ENCODE measurements at places on chromosomes 3 and 15. TPM values are rescaled to one million over a fixed set of nuclear protein-coding genes. Genes with fewer than 3 reads are reported as not detected.

GRCh38 chr3:59406943-59407342 lies 357.1 kb upstream of the CFAP20DC start:
- no peak overlapping the region for H3K4me3 ChIP-seq
- H3K27me3 ChIP-seq = no peaks in the 10 kb centered on the region
- no peak for DNase-seq
- peaks cover 22% of the 10 kb centered on the region for H3K4me1 ChIP-seq

DNA sequence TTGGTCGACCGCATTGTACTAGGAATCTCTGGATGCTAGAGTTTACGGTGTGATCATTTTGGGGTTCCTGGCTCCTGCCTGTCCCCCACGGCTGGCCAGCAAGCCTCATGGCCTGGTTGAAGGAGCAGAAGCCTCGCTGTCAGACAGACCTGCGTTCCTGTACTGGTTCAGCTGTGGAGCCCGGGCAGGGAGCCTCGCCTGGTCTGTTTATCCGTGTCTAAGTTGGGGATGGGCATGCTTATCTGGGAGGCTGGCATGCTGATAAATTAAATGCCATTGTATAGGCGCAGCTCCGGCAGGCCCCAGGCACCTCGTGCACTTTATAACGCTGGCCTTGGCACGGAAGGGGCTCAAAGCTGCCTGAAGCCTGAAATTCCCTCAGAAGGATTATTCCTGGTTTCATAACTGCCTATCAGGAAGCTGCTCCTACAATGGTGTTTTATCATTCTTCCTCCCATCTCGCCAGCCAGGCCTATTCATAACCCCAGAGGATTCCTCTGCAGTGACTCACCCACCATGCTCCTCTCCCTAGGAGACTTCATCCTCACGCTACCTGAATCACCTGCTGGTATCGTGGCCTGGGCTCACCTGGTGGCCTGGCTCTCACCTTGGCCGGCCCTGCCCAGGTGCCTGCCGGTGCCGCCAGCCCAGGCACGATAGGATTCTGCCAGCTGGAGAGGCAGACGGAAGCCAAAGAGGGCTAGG lies 110.9 kb downstream of the ASB7 start:
- no peak overlapping the region for H3K27ac ChIP-seq
- no peaks in the 10 kb centered on the region for H3K36me3 ChIP-seq
- H3K4me3 ChIP-seq = no peak overlapping the region
- no peak for DNase-seq
- peaks cover 4% of the 10 kb centered on the region for H3K27me3 ChIP-seq
- no peaks in the 10 kb centered on the region for H3K4me1 ChIP-seq

DNA sequence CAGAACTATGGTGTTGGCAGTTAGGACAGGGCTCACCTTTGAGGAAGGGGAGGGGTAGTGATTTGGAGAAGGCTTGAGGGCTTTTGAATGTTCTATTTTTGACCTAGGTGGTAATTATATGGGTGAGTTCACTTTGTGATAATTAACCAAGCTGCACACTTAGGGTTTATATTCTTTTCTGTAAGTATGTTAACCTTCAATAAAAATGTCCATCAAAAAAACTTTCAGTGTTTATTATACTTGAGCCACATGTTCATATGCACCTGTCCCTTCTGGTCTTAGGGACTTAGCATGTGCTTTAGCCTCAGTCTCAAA lies 28.4 kb downstream of the PDE8A start:
- H3K4me1 ChIP-seq = peaks cover 13% of the 10 kb centered on the region
- DNase-seq = no peak
- no peak overlapping the region for H3K4me3 ChIP-seq

DNA sequence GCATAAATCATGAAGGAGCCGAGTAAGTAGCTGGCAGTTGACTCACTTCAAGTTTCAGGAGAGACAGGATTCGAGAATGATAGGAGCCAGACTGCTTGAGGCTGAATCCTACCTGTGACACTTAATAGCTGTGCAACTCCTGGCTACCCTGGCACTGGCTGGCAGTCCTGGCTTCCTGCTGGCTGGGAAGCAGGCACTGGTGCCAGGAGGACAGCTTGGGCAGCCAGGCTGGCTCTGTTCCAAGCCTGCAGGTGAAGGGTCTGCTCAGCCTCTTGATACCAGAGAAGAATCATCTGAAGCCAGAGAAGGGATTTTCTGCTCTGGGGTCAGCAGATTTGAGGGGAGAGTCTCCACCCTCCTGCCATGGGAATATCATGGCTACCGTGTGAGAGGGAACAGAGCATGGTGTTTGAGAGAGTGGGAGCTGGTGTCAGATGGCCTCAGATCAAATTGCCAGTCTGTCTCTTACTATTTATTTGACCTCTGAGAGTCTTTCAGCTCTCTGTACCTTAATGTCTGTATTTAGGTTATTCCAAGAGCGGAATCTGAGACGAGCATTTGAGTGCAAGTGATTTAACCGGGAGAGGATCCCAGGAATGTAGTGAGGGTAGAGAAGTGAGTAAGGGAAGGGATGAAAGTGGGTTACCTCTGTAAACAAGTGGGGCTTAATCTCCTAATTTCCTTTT lies 4.4 kb upstream of the XIRP1 start:
- peaks cover 7% of the 10 kb centered on the region for H3K27me3 ChIP-seq
- no peaks in the 10 kb centered on the region for H3K36me3 ChIP-seq
- H3K4me1 ChIP-seq = no peaks in the 10 kb centered on the region
- H3K27ac ChIP-seq = no peak overlapping the region
- no peak overlapping the region for H3K4me3 ChIP-seq
- no peak for DNase-seq

DNA sequence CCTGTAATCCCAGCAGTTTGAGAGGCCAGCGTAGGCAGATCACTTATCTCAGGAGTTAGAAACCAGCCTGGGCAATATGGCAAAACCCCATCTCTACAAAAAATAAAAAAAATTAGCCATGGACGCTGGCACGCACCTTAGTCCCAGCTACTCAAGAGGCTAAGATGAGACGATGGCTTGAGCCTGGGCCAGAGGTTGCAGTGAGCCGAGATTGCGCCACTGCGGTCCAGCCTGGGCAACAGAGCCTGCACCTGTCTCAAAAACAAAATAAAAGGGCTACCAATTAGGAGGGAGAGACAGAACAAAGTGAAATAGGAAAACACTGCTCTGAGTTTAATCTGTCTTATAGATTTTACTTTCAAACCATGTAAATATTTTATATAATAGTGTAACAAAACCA lies 33.8 kb downstream of the MSL2 start:
- peaks cover 40% of the 10 kb centered on the region for H3K4me1 ChIP-seq
- H3K27me3 ChIP-seq = no peaks in the 10 kb centered on the region
- H3K27ac ChIP-seq = no peak overlapping the region
- H3K4me3 ChIP-seq = no peak overlapping the region

DNA sequence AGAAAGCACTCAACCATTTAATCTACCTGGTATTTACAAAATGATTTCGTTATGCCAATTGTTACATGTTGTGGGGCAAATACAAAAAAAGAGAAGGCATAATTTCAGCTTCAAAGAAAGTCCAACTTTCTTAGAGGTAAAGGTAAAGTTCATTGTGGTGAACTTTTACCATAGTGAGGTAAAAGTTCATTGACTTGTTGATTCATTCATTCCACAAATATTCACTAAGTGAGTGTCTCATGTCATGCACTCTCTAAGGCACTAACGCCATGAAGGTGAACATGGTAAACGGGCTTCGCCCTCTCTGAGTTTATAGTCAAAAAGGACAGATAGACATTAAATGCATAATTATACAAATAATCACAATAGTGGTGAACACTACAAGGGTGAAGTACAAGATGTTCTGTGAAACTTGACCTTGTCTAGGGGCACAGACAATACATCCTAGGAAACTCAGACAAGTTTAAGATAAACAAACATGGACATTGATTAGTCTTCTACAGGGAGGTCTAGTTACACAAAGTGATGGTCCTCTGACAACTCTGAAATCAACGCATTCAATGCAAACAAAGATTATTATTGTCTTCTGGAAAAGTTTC lies 378.6 kb downstream of the MAGI1 start:
- no peaks in the 10 kb centered on the region for H3K36me3 ChIP-seq
- DNase-seq = no peak
- H3K4me3 ChIP-seq = no peak overlapping the region
- H3K4me1 ChIP-seq = no peaks in the 10 kb centered on the region
- H3K27ac ChIP-seq = no peak overlapping the region

- peaks cover 3% of the 10 kb centered on the region for H3K4me1 ChIP-seq
- H3K27ac ChIP-seq = no peak overlapping the region
- H3K36me3 ChIP-seq = no peaks in the 10 kb centered on the region
- H3K4me3 ChIP-seq = no peak overlapping the region
These were observed 17.3 kb downstream of the FAIM start for GRCh38 chr3:138625707-138626365.

DNA sequence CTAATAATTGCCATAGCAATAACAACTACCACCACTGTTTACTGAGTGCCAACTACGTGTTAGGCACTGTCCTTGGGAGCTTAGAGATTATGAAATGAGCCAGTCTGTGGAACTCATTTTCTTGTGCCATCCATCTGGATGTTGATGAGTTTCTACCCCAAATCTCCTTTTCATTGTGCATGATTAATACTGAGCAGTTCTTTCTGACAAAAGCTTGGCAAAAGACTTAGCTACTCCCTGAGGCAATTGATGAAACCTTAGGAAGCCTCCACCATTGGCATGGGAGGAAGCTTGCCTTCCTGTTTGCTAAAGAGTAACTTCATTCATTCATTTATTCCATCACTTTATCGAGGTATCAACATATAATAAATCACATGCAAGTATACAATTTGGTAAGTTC lies 39.8 kb downstream of the PRICKLE2 start:
- H3K36me3 ChIP-seq = no peaks in the 10 kb centered on the region
- no peak overlapping the region for H3K27ac ChIP-seq
- peaks cover 1% of the 10 kb centered on the region for H3K27me3 ChIP-seq
- H3K4me3 ChIP-seq = no peak overlapping the region

DNA sequence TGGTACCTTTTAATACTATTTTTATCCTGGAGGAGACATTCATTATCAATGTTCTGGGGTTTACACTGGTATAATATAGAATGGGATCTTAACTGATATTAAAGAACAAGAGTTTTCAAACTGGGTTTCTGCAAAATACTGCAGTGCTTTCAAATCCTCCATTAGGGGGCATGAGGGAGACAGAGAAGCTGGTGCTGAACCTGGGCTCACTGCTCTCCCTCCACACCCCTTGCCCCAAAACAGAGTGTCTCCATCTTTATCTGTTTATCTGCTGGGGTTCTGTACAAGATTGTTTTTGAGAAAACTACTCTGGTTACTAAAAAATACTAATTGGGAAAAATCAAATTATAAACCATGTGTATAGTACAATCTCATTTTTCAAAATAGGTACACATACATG lies 41.7 kb downstream of the CADPS start:
- H3K4me3 ChIP-seq = no peak overlapping the region
- no peak for DNase-seq

- no peak overlapping the region for H3K4me3 ChIP-seq
- no peaks in the 10 kb centered on the region for H3K4me1 ChIP-seq
- no peak for DNase-seq
- no peaks in the 10 kb centered on the region for H3K27me3 ChIP-seq
- no peaks in the 10 kb centered on the region for H3K36me3 ChIP-seq
These were observed 113.8 kb upstream of the LINGO1 start for GRCh38 chr15:77746254-77747174.

GRCh38 chr3:78809966-78810365 lies 957.8 kb downstream of the ROBO1 start:
- no peaks in the 10 kb centered on the region for H3K4me1 ChIP-seq
- no peak overlapping the region for H3K27ac ChIP-seq
- no peaks in the 10 kb centered on the region for H3K27me3 ChIP-seq
- no peak overlapping the region for H3K4me3 ChIP-seq
- H3K36me3 ChIP-seq = no peaks in the 10 kb centered on the region

- H3K27ac ChIP-seq = no peak overlapping the region
- H3K4me3 ChIP-seq = no peak overlapping the region
- H3K27me3 ChIP-seq = peaks cover 57% of the 10 kb centered on the region
These were observed 2.0 kb upstream of the ST8SIA2 start for GRCh38 chr15:92391640-92392039.

- DNase-seq = no peak
- H3K27me3 ChIP-seq = no peaks in the 10 kb centered on the region
- no peak overlapping the region for H3K27ac ChIP-seq
- H3K4me1 ChIP-seq = peaks cover 43% of the 10 kb centered on the region
These were observed 119.8 kb downstream of the AKAP13 start for GRCh38 chr15:85500060-85500708.

- H3K27ac ChIP-seq = no peak overlapping the region
- no peak overlapping the region for H3K4me3 ChIP-seq
- peaks cover 5% of the 10 kb centered on the region for H3K27me3 ChIP-seq
- H3K36me3 ChIP-seq = no peaks in the 10 kb centered on the region
- no peaks in the 10 kb centered on the region for H3K4me1 ChIP-seq
These were observed 14.5 kb downstream of the GOLIM4 start for GRCh38 chr3:168081171-168081771.

GRCh38 chr3:171959532-171960089 lies 79.8 kb upstream of the FNDC3B start:
- H3K4me3 ChIP-seq = no peak overlapping the region
- no peaks in the 10 kb centered on the region for H3K36me3 ChIP-seq
- H3K27ac ChIP-seq = no peak overlapping the region
- peaks cover 9% of the 10 kb centered on the region for H3K4me1 ChIP-seq
- H3K27me3 ChIP-seq = peaks cover 4% of the 10 kb centered on the region

DNA sequence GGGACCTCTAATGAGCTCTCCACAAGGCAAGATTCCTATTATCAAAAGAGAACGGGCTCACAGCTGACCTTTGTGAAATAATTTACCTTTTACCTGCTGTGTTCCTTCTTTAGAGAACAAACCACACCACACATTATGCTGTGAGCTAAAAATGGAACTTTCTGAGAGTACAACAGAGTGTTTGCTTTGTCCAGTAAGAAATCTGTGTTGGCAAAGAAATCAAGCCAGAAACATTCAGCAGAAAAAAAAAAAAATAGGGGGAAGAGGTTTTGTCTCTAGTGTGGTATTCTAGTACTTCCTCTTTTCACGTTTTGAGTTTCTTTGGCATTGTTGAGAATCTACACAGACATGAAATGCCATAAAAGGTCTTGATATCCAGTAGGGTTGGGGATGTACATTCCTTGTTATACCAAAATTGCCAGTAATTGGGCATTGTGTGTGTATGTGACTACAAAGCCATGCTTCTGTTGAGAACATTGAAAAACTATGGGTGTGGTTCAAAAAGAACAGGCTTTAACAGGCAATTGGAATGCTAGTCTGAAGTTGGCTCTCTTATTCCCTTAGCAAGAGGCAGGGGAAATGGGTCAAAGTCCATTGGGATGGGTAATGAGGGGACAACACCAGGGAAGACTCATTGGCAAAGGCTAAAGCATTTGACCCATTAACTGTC lies 273.5 kb downstream of the NEK10 start:
- no peaks in the 10 kb centered on the region for H3K36me3 ChIP-seq
- DNase-seq = no peak
- no peak overlapping the region for H3K4me3 ChIP-seq
- H3K27me3 ChIP-seq = no peaks in the 10 kb centered on the region
- no peaks in the 10 kb centered on the region for H3K4me1 ChIP-seq
- no peak overlapping the region for H3K27ac ChIP-seq

The CAPN7 gene
- total RNA-seq = 25.0 TPM

The SEMA7A gene
- total RNA-seq = 3.5 TPM

The CAMK2N2 gene
- total RNA-seq = not detected

The CYP1A1 gene
- total RNA-seq = 2.9 TPM

The SAXO2 gene
- total RNA-seq = 13.9 TPM

The SHF gene
- total RNA-seq = 0.79 TPM

The CSPG4 gene
- not detected for total RNA-seq

The LRTM1 gene
- total RNA-seq = not detected

The MOBP gene
- total RNA-seq = not detected

The ACOX2 gene
- total RNA-seq = not detected

The SLCO2A1 gene
- total RNA-seq = not detected

The RNU5B-1 gene
- 36.1 TPM for total RNA-seq

The LRRC28 gene
- total RNA-seq = 19.2 TPM

The GPR62 gene
- total RNA-seq = not detected
